Stromal cell of bone marrow (primary cell): ENCODE measurements at places on chromosomes 3 and 15.
A peak's percentile ranks its signal among the peaks of the same experiment; 100 is the strongest.

GRCh38 chr15:89630974-89631901 is 24.0 kb downstream of the KIF7 start:
- no peak for DNase-seq

- peak; percentile 76 for DNase-seq
Measured at GRCh38 chr3:128278761-128279600, 125.7 kb downstream of the EEFSEC start.

GRCh38 chr3:176075046-176075445 is 1122.2 kb downstream of the TBL1XR1 start:
- no peak for DNase-seq

DNA sequence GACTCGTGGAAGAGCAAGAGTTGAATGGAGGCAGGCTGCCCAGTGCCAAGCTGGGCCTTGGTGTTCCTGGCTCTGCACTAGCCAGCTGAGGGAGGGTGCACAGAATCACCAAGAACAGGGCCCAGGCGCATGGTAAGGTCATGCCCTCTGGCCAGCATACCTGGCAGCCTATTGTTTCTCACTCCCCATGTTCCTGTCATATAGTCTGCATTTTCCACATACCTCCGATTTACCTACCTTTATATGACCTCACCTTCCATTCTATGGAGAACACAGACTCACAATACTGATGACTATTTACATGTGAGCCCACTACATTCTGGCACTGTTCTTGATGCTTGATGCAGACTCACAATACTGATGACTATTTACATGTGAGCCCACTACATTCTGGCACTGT is 5.4 kb downstream of the CLEC3B start:
- no peak for DNase-seq

DNA sequence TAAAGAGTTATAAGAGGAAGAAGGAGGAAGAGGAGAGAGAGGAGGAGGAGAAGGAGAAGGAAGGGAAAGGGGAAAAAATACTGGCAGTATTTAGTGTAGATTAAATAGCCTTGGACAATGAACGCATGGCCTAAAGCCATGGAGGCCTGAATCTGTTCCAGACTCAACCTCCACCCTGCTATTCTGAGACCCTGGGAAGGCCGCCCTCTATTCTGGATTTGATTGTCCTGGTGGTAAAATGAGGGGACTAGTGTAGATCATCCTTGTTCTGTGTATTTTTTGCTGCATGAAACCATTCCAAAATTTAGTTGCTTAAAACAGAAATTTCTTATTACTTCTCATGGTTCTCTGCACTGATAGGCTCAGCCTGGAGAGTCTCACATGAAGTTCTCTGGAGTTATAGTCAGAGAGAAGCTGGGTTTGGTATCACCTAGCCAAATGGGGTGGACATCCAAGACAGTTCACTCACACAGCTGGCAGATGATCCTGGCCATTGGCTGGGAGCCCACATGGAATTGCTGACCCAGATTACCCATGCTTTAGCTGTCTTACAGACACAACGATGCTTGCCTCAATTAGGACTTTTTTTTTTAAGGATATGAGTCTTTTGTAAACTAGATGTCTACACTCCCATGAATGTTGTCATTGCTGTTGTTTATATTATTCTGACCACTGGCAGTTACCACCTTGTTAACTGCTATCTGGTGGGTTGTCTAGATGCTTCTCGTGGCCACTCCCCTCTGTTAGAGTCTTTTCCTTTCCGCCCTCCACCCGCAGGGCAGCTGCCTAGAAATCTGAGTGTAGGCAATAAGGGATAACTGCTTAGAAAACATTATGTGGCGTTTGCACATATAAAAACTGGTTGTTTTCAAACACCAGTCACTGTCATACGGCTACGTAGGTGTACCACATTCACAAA is 149.9 kb downstream of the SST start:
- no peak for DNase-seq

GRCh38 chr3:150225986-150226385 is 182.1 kb upstream of the TSC22D2 start:
- no peak for DNase-seq

DNA sequence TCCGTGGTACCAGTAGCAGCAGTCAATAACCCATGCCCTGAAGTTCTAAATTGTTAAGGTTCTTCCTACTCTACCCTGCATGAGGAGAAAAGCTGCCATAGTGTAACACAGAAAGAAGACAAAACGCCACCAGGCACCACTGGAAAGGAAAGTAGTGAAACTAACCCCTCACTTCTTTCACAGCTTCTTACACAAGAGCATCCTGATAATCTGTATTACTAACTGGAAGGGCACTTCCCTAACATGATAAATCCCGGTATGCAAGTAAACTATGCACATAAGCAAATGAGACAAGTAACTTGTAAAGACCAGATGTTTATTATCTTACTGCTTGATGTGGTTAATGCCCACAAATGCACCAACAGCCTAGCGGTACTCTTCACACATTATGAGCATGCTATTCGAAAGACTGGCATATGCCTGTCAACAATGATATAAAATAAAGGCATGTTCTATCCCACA is 141.3 kb downstream of the ADAM10 start:
- DNase-seq, result no peak

DNA sequence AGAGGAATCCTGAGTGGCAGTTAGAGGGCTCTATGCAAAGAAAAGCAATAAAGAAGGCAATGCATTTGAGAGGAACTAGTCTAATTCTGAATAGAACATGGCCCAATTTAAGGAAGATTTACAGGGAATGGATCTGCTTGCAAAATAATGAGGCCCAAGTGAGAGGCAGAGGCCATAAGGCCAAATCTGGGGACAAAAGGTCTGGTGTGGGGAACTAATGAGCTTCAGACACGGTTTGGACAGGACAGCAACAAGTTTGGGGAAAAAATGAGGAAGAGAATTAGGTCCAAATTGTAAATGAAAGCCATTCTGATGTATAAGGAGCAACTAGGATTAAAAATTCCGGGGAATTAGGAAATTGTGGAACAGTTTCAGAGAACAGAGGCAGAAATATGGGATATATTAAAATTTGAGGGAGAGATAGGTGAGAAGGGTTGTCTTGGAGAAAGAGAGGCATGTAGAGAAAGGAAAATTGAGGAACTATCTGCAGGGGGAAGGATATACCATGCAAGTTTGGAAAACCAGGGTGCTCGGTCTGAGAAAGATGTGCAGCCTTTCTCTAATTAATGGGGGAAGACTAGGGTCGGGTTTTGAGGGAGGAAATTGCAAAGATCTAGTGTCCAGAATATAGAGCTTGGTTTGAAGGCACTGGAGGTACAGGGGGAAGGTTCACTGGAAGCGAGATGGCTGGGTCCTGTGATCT is 73.8 kb downstream of the RBPMS2 start:
- no peak for DNase-seq

DNA sequence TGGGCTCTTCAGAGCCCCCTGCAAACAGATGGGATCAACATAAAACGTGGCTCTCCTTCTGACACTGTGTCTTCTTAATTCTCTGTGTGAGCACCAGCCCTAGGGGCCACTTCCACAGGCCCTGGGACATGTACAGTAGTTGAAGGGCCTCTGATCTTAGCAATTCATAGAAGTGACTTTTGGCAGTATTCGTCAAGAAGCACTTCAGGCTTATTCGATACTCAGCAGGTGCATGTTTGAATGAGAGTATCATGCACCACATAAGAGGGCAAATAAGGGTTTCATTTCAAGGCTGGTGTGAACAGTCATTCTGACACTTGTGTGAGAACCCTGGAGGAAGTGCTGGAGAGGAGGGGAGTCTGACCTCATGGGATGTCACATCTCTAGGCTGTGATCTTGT is 113.9 kb downstream of the GABRG3 start:
- DNase-seq, result no peak

DNA sequence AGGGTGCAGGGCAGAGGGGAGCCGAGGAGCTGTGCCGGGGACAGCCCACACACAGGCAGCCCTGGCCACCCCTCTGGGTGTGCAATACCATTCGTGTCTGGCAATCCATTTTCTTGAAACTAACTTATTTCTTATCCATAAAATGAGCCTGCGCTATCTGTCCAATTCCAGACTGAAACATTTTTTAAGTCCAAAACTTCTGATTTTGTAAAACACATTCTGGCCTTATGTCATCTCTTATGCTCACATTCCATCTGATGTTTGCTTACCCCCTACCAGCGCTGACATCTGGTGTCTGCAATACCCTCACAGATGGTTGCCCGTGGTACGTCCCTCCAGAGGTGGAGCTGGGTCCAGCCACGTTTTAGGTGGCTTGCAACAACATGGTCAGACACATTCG is 31.8 kb downstream of the PCSK6 start:
- DNase-seq, result no peak

DNA sequence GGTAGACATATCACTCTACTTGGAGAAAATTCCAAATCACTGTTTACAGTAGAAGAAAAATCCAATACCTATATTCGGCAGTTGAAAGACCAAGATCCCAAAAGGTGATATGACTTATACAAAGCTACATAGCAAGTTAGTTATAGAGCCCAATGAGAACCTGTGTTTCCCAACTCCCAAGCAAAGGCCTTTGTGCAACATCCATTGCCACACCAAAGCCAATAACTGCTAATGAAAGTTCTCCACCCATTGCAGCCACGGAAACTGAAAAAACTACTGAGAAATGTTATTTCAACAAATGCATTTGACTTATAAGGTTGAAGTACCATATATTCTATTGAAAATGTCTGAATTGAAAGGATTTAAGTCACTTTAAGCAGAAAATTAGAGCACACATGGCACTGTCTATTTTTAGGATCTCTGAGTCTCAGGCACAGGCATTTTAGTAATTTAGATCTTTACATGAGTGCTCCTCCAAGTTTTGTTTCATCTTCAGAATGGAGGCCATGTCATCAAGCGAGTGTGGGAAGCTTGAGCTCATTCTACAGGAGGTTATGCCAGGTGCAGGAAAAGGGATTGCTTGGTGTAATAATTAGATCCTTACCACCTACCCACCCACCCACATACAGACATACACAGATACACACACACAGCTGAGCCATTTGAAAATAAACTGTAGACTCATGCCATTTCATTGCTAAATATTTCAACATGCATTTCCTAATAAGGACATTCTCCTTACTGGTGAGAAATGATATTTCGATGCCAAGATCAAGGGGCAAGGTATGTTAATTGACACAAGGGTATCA is 19.7 kb upstream of the ANO10 start:
- no peak for DNase-seq

- no peak for DNase-seq
Measured at GRCh38 chr3:133440652-133441051, 40.8 kb downstream of the BFSP2 start.

DNA sequence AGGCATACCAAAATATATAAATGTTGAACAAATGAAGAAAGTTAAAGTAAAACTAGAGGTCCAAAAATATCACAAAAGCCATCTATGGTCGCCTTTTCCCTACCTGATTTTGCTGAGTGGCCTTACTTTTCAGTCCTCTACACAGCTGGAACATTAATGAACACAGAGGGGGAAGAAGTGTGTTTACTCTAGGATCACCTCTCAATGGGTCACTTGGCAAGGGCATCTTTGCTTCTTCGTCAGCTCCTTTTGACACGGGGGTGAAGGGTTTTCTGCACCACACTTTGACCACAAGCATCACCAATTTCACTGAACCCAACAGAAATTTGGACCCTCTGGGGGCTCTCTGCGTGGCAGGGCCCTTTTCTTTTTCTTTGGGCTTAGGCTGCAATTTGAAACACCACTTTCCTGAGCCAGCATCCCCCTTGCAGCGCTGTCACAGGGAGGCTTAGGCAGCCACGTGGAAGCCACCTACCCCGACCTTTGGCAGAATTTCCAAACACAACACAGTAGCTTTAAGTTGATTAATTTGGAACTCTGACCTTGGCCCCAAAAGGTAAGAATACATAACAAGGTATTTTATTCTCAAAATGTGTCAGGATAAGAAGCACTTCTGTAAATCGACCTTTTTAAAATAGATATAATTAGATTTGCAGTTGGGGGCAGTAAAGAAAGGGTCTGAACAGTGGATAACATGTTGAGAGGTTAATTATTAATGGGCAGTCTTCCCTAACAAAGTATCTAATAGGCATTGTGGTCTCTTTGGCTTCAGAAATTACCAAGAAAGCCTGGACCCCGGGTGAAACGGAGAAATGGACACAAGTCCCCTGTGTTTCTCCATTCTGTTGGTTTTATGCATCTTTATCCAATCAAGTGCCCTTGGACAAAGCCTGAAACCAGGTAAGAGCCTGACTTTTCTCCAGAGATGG is at the start of gene LIPC:
LIPC (plus strand) TSS at position 771 of the 929 bp plus-strand sequence; CDS start at position 813, 42 bp downstream.
- no peak for DNase-seq

GRCh38 chr3:177882124-177882648 is 654.0 kb upstream of the KCNMB2 start:
- no peak for DNase-seq

- no peak for DNase-seq
Measured at GRCh38 chr3:172856795-172857742, 106.5 kb downstream of the ECT2 start.

DNA sequence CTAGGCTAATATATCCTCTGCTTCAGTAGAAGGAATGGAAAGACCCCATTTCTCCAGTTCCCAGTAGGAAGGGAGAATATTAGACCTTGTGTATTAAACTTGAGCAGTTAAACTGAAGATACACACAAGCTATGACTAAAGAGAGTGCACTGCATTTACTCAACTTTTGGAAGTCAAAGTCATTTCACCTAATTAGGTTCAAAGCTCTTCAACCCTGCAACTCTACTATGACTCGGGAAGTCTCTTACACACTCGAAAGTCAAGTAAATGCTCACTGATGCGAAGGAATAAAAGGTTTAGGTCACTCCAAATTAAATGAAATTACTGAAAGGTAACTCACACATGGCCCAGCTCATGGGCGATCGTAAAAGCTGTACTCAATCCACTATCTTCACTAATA is 33.8 kb downstream of the ADAMTS9 start:
- no peak for DNase-seq

GRCh38 chr3:172868582-172869200 is 118.2 kb downstream of the ECT2 start:
- no peak for DNase-seq

DNA sequence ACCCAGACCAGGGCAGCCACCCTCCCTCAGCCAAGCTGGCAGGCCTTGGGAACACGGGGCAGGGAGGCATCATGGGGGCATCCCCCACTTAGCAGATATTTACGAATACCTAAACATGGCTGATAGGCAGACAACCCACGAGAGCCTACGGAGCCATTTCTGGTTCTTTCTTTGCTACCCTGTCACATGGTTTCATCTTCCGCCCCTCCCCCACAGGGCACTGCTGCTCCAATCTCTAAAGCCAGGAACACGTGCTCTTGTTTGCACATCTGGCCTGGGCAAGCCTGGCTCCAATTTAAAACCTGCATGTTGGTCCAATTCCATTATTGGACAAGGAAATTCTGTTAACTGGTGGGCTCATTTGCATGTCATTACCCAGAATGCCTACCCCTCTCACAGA is 447.4 kb upstream of the NR2F2 start:
- DNase-seq, result no peak

DNA sequence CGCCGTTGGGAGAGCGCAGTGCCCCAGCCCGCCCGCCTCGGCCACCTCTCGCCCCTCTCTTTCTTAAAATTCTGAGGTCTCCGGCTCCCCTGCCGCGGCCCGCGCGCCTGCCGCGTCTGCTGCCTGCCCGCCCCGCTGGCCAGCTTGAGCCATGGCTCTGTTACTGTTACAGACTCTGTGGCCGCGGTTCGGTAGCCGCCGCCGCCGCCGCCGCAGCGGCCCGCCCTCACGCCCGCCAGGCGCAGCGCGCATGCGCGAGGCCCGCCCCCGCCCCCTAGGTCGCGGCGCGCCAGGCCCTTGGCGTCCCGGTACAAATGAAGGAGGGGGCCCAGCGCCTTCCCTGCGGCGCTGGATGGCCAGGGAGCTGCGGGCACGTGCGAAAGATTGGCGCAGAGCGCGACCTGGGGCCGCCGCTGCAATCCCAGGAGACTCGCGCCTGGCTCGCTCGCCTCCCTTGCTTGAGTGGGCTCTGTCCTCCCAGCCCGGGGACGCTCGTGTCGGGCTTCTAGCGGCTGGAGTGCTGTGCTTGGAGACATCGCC is at the start of gene ONECUT1:
ONECUT1 (minus strand) TSS at position 168 of the 540 bp plus-strand sequence. CDS start 452 bp downstream, outside the sequence.
- no peak for DNase-seq
